ENCODE measurements at places on chromosomes 13 and 19. TPM values are rescaled to one million over a fixed set of nuclear protein-coding genes. Genes with fewer than 3 reads are reported as not detected.
A peak's percentile ranks its signal among the peaks of the same experiment; 100 is the strongest.

DNA sequence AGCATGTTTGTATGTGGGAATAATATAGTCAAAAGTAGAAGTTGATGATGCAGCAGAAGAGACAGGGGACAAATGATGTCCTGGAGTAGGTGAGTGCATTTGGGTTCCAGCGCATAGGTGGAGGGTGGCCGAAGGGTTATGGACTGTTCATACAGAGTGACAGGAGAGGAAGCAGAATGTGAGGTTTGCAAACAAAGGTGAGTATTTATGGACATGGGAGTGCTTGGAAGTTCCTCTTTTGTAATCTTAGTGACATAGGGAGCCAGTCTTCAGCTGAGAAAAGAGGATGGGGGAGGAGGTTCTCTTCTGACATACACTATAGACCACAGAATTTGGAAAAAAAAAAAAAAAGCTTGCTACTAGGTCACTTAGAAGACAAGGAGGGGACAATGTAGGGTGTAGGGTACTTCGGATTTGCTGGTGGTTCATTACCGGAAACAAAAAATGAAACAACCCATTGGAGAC is 331.6 kb downstream of the DLEU7 start:
- DNase-seq = no peak

Gene PEG3
- 7.7 TPM for total RNA-seq

DNA sequence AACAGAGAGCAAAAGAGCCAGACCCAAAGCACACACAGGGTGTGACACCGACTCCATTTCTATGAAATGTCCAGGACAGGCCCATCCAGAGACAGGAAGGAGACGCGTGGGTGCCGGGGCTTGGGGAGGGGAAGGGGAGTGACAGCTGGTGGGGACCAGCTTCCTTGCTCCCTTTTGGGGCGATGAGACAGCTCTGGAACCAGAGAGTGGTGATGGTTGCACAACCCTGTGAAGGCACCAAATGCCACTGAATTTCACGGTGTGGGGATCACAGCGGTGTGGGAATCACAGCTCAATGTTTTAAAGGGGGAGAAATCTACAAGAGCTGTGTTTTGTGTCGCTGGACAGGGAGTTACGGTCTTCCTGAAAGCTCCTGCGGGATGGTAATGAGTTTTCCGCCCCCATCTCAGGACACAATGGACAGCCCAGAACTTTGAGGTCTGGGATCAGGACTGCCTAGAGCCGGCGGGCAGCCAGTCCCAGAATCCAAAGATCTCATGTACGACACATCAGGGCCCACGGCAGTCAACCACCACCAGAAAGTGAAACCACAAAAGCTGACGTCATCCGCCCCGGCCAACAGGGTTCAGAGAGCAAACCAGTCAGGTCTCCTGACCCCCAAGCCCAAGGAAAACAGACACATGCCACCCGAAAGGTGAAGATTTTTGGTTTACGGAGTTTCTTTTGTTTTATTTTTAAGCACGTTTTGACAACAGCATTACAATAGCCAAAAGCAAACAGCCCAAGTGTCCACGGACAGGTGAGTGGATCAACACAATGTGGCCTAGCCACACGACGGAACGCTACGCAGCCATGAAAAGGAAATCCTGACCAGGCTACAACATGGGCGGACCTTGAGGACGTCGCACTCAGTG is 7.3 kb downstream of the SGTA start:
- DNase-seq = peak; percentile 46

- no peak for DNase-seq
Measured at GRCh38 chr19:8355631-8356402, 8.1 kb upstream of the ANGPTL4 start.

Measured in mucosa of gallbladder (tissue), 1 donor.